Astrocyte (in vitro differentiated cells and primary cell): ENCODE measurements at places on chromosomes 3 and 15. TPM values are rescaled to one million over a fixed set of nuclear protein-coding genes. Genes with fewer than 3 reads are reported as not detected.

The UROC1 gene
- total RNA-seq: not detected in 2 replicates

The FILIP1L gene
- 209 and 230 TPM in 2 replicates for total RNA-seq

The ATP10A gene
- 21.1 and 36.6 TPM in 2 replicates for total RNA-seq

The GOLGA8M gene
- total RNA-seq: 1.5 and 1.6 TPM in 2 replicates

The C3orf20 gene
- 0.16 TPM in 1 of 2 replicates, not detected in the other for total RNA-seq

- DNase-seq: peak; percentile 1
Measured at GRCh38 chr3:44762170-44762677, 630 bp downstream of the KIF15 start.

DNA sequence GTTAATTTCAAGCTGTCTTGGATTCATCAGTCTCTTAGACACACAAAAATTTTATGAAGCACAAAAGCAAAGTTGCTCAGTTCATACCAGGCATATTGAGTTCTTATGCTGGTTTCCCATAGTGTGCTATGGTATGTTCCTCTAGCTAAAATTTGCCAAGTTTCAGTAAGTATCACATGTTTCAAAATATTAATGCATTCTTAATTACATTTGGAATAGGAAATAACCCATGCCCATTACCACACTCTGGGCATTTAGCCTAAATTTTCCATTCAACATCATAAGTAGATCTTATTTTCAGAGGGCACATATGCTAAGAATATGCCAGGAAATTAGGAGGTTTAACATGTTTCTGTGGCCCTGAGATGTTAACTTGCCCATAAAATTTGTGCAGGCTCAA lies 289.9 kb downstream of the SHOX2 start:
- DNase-seq: no peak

- DNase-seq: no peak
Measured at GRCh38 chr3:31976302-31976701, 4.8 kb downstream of the OSBPL10 start.

GRCh38 chr3:119322021-119322834 lies 28.0 kb downstream of the ARHGAP31 start:
- peak; percentile 63 for DNase-seq

DNA sequence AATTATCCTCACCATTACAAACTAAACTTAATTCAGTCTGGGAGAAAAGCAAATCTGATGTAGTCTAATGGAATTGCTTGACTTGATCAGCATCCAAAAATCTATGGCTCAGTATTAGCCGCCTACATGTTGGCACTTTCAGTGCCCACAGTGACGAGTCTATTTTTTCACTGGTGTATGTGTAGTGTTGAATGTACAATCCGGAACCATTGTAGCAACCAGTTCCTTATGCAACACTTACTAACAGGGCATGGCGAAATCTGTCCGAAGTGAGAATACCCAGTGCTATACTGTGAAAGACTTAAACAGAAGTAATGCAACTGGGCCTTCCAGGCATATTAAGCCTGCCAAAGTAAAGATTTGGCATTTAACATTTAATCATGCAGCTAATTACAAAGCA lies 18.6 kb downstream of the LRRN1 start:
- DNase-seq: peak; percentile 36

DNA sequence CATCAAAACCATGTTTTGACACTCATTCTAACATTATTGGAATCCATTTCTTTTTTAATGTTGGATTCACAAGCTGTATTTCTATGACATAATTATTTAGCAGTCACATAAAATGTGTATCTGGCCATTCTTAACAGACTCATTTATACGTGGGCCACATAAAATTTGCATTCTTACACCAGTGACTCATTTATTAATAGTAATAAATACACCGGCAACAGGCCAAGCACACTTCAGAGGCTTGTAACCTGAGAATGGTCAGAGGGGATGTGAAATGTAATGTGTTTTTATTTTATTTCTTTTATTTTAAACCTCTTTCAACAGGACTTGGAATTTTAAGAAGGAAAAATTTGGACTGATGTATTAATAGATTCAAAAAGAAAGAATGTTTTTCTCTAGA lies 384.9 kb upstream of the RARB start:
- no peak for DNase-seq

- DNase-seq: peak; percentile 93
Measured at GRCh38 chr3:16060945-16061344, 113.5 kb upstream of the GALNT15 start.

GRCh38 chr3:59940718-59941117 lies 890.9 kb upstream of the CFAP20DC start:
- DNase-seq: no peak
